Neural crest cell (in vitro differentiated cells): ENCODE measurements at places on chromosomes 13 and 19.

DNA sequence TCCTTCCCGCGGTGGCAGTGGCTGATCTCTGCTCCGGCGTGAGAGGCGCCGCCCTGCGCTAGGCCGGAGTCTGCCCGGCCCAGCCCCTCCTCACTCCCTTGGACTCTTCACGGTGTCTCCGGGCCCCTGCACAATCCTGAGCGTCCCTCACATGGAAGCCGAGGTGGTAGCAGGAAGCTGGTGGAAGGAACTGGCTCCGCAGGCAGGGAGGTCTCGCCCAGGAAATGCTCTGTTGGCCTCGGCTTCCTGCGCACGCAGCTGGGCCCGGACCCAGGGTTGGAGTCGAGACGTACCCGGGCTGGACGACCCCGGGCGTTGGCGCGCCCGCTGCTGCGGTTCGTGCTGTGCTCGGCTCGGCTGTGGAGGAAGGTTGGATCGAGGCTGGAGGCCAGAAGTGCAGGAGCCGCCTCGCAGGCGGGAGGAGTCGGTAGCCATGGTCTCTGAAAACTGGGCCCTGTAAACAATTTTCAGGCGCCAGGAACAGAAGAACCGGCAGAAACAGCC, 46.3 kb downstream of the ZNF724 start:
- DNase-seq: no peak

DNA sequence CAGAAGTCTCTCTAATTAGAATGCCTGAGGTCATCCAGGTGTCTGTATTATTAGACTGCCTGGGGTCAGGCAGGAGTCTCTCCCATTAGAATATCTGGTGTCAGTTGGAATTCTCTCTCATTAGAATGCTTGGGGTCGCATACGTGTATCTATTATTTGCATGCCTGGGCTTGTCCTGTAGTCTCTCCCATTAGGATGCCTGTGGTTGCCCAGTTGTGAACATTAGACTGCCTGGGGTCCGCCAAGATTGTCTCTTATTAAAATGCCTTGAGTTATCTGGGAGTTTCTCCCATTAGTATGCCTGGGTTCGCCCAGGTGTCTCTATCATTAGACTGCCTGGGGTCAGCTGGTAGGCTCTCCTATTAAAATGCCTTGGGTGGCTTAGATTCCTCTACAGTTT, 1494.7 kb downstream of the UQCRFS1 start:
- DNase-seq: no peak

GRCh38 chr19:28297036-28297435, 915.9 kb downstream of the UQCRFS1 start:
- no peak for DNase-seq

- peak; percentile 50 for DNase-seq
These were observed at the start of gene ZNF439 for GRCh38 chr19:11848594-11849469. ZNF439 (plus strand) TSS chr19:11848726; CDS start chr19:11848868, 142 bp downstream.

DNA sequence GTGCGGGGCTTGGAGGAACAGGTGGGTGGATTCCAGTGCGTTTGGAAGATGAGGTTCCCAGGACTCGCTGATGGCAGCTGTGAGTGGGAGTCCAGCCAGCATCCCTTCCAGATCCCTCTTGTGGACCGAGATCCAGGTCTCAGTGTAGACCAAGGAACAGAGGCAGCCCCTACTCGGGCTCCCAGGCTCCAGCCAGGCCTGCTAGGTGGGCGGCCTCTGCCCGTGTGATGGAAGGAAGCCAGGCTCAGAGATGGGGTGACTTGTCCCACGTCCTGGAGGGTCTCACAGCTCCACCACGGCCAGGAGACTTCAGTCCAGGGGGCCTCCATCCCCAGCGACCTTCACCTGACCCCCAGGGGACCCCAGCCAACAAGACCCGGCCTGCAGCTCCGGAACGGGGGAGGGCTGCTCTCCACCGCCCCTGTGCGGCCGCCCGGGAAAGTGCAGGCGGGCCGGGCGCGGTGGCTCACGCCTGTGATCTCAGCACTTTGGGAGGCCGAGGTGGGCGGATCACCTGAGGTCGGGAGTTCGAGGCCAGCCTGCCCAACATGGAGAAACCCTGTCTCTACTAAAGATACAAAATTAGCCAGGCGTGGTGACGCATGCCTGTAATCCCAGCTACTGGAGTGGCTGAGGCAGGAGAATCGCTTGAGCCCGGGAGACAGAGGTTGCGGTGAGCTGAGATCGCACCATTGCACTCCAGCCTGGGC, 729 bp upstream of the MADCAM1 start:
- DNase-seq: peak; percentile 67

DNA sequence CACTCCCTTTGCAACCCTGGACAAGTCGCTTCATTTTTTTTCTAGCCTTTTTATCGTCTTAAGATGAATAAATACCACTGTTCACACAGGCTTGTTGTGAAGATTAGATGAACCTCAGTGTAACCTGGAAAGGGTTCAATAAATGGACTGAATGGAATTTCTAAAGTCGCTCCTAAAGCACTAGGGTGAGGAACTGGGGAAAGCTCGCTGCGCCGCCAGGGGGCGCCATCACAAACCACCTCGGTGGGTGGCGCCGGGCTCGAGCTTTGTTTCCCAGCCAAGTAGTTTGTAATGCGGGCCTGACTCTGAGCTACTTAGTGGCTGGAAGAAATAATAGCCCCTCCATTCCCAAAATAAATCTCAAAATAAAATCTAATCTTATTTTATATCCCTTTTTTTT, 2.2 kb upstream of the CEACAM6 start:
- peak; percentile 25 for DNase-seq

GRCh38 chr13:33109801-33110200, 93.6 kb downstream of the KL start:
- DNase-seq: no peak

DNA sequence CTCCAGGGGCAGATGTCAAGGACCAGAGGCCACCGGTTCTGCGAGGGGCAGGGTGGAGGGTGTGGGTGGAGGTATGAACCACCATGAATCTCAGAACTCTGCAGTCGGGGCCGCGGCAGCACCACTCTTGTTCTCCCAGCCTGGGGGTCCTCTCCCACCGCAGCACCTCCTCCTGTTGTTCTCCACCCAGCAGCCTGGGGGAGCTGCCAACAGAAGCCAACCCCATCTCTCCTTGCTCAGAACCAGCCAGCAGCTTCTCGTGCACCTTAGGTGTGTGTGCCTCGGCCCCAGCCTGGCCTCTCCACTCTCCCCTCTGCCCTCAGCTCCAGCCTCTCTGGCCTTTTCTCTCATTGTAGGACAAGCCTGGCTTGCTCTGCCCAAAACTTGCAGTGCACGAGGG, 31.9 kb upstream of the CCNE1 start:
- DNase-seq: no peak
